ENCODE measurements at places on chromosomes 13 and 19.
A peak's percentile ranks its signal among the peaks of the same experiment; 100 is the strongest.

DNA sequence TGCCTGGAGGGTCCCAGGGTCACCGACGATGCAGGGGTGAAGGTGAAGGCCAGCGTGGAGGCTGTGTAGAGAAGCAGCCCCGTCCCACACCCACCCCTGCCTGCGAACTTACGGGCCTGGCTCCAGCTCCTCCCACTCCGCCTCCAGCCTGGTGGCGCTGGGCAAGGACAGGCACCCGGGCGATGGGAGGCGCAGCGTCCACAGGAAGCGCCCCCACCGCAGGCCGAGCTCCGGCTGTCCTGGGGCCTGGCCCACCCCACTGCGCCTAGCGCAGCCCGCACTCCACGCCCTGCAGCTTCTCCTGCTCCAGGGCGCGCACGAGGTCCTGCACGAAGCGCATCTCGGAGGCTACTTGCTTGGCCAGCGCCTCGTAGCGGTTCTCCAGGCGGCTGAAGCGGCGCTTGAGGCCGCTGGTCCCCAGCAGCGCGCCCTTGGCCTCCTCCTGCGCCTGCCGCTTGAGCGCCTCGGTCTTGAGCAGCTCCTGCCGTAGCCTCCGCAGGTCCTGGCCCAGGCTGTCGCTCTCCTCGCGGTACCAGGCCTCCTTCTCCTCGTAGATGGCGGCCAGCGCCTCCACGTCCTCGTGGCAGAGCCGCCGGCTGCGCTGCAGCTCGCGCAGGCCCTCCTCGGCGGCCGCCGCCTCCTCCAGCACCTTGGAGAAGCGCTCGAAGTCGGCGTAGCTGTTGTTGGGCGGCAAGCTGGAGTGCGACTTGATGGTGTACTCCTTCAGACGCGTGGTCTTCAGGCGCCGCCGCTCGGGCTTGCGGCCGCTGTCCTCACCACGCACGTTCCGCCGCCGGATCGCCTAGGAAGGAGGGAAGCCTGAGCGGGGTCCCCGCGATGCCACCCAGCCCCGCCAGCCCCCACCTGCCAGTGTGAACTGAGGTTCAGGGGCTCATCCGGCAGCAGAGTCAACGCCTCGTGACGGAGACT lies 11.8 kb downstream of the DAPK3 start:
- DNase-seq, result no peak

DNA sequence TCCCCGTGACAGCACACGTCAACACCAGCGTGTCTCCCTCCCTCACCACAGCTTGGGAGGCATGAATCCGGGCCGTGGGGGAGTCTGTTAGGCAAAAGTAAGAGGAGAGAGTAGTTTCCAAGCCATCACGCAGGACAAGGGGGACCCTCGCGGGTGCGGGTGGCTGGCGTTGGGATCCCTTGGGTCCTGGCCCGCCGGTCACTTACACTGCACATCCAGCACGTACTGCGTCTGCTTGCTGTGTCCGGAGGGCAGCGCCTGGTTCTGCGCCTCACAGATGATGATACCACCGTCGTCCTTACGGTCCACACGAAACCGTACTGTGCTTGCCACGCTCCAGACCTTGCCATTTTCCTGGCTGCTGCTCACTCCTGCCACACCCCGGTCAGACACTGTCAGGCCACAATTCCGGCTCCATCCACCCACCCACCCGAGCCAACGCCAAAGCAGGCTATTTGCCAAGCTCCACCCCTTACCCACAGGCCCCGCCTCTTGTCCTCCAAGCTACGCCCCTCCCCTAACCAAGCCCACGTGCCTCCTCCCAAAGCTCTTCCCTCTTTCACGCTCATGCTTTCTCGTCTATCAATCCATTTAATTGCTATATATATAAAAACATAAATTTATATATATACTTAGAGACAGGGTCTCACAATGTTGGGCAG lies 6.6 kb upstream of the ZNF428 start:
- DNase-seq, result no peak

DNA sequence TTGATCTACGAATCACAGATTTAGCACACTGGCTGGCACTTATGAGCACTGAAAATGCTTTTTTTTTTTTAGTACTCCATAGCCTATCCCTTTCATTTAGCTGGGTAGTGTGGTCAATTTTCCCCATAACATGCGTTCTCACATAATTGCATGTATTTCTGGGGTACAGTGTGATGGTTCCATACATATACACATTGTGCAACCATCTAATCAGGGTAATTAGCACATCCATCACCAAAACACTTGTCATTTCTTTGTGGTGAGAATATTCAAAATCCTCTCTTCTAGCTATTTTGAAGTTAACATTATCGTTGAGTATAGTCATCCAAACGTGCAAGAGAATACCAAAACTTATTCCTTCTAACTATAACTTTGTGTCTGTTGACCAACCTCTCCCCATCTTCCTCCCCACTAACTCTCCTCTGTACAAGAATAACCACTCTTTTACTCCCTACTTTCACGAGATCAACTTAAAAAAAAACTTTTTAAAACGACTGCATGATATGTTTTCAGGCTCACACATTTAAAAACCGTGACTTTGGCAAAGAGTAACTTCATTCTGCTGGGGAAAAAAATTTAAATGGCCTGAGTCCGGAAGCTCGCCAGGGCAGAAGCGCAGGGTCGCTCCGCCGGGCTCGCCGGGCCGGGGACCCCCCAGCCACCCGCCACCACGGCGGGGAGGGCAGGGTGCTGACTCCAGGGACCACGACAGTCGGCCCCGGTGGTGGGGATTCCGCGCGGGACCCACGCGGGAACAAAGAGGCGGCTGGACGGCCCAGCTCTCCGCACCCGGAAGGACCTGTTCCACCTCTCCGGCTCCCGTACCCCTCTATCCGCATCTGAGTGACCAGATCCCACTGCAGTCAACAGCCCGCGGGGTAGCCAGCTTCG lies 868 bp upstream of the UBAC2 start:
- no peak for DNase-seq

DNA sequence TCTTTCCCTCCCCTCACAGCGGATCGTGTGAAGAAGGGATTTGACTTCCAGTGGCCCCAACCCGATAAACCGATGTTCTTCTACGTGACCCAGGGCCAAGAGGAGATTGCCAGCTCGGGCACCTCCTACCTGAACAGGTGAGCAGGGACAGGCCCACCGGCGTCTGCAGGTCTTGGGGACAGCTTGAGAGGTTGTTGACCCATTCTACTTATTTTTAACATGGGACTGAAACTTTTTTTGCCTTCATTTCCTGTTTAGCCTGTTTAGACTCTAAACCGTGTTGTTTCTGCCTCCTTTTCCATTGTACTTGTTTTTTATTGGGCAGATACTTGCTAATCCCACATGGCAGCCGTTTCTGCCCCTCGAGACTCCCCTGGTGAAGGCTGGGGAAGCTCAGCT lies 28.5 kb downstream of the UPF1 start:
- no peak for DNase-seq

- no peak for DNase-seq
Observed at GRCh38 chr13:61608138-61608537, 192.5 kb upstream of the PCDH20 start.

DNA sequence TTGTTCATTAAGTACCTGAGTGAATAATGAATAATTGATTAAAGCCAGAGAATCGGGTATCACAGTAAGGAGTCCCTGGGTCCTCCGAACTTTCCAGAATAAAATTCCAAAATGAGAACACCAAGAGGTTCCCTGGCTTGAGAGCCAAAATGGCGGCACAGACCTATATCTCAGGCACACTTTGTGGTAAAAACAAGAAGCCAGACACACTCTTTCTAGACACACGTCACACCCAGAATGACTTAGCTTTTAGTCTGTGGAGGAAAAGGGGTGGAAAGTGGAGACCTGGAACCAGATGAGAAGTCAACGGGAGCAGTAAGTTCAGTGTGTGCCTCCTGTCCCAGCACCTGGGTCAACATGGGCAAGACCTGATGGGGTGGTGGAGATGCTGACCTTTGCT lies 8.4 kb downstream of the ARL11 start:
- no peak for DNase-seq

- DNase-seq, result no peak
Observed at GRCh38 chr13:112168761-112169160, 101.8 kb downstream of the SOX1 start.

- peak; percentile 77 for DNase-seq
Observed at GRCh38 chr19:15113245-15114152, 6.3 kb downstream of the SYDE1 start.

- no peak for DNase-seq
Observed at GRCh38 chr13:45361596-45362206, 20.7 kb upstream of the TPT1 start.

GRCh38 chr13:32883474-32883873 lies 132.7 kb upstream of the KL start:
- DNase-seq, result no peak

GRCh38 chr19:10270616-10271394 lies at the start of gene ICAM1:
Gene ICAM1 (plus strand): TSS chr19:10271120. CDS start chr19:10271160, 40 bp downstream.
- DNase-seq, result peak; percentile 93

DNA sequence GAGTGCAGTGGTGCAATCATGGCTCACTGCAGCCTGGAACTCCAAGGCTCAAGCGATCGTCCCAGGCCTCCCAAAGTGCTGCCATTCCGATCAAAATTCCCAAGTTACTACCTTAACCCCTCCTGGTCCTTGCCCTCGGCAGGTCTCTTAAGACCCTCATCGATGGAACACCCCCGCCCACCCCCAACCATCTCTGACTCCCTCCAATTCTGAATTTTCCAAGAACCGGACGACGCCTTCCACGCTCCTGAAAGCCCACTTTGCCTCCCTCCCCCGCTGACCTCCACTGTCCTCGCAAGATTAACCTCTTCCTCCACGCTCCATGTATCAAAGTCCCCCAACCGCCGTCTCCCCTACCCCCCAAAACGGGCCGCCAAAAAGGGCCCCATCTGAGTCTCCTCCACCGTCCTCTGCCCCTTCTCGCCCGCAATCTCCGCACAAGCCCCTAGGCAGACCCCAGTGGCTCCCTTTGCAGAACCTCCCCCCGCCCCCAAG lies 539 bp downstream of the DAPK3 start:
- no peak for DNase-seq

GRCh38 chr19:29117926-29118325 lies 95.0 kb downstream of the UQCRFS1 start:
- DNase-seq, result no peak

- DNase-seq, result no peak
Observed at GRCh38 chr13:39783051-39783450, 127.6 kb downstream of the COG6 start.

GRCh38 chr19:16024266-16025107 lies 51.8 kb upstream of the TPM4 start:
- DNase-seq, result peak; percentile 70

- no peak for DNase-seq
Observed at GRCh38 chr13:94640721-94641120, 39.1 kb downstream of the GPR180 start.

DNA sequence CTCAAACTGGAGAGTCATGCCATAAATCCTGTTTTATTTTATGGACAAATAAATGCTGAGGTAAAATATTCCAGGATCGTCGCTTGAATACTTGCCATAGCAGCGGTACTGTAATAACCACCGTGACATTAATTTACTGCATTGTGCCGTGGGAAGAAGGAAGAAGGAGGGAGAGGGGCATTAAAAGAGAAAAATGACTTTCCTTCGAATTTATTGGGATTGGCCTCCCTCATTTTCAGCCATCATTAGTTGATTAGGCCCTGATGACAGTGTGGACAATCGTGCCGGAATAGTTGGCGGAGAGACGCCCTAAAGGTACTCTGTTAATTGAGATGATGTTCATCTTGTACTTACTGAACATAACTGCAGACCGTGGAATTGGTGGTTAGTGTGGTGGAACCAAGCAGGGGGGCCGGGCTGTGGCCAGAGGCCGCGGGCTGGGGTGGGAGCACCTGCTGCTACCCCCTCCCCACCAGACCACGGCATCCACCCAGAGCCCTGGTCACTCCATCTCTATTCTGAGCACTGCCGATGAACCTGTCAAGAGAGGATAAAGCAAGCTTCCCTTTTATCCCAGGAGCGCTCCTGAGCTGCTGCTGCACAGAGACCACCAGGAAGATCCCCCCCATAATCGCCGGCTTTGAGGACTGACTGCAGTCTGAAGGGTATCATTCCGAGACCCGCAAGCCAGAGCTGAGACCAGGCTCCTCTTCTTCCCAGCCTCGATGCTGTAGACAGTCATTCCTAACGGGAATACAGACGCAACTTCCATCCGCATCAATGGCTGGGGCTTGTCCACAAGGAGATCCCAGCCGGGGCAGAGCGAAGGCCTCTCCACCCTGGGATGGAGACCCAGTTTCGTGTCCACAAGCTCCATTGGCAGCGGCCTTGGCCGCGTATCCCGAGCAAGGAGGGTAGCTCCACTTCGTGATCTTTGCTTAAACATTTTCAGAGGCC lies 168.3 kb upstream of the TSHZ3 start:
- DNase-seq, result no peak

- DNase-seq, result no peak
Observed at GRCh38 chr19:31419871-31420445, 70.7 kb upstream of the TSHZ3 start.

- DNase-seq, result no peak
Observed at GRCh38 chr19:37899966-37900365, 6.4 kb downstream of the WDR87 start.

DNA sequence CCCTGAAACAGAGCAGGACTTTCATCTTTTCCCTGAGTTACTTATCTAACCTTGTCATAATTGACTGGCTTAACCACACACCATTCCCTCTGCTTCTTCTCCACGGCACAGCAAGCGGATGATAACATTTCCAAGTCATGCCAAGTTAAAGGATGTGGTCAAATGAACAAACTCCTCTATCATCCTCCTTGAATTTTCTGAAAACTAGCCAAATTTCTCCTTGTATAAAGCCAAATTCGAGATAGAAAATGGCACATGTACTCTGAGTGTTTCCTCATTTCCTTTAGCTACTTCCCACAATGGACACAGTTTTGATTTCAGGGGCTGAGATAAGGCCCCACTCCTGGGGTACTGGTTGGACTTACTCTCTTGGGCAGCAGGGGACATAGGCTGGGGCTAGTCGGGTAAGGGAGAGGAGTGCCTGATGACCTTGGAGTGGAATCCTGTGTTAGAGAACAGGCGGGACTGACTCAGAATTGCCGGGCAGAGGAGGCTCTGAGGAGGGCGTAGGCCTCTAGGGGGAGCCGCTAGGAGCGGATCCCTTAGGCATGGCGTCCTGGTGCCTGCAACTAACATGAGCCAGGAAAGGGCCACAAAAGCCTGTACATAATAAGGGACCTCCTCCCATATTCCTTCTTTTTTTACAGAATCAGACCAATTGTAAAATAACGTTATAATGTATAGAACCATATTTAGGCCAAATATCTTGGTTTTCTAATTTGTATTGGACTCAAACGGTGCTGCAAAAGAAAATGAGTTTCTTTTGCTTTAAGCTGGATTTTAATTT lies 20.3 kb upstream of the TMTC4 start:
- no peak for DNase-seq

DNA sequence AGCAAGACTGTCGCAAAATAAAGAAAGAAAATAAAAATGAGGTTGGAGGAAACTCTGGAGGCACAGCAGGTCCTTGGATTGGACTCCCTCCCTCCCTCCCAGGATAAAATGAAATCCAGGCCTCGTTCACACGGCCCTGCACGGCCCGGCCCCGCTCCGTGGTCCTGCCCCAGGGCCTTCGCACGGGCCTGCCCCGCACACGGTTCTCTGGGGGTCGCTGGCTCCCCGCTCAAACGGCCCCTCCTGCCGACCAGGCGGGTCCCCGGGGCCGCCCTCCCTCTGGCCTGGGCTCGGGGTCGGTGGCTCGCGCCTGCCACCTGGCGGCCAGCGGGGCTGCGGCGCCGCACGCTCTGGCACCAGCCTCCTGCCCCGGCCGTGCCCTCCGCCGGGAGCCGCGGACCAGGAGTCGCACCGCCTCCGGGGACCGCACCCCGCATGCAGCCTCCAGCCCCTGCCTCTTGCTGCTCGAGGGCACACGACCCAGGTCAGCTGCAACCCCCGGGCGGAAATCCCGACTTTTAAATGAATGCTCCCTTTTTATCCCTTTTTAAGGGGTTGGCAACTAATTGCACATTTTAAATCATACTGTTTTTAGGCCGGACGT lies 1.5 kb upstream of the WDR18 start:
- peak; percentile 92 for DNase-seq

GRCh38 chr19:51114087-51114729 lies 6.0 kb upstream of the CTU1 start:
- no peak for DNase-seq

Data from aorta (tissue), 5 donors.